HFFc6 (cell line): ENCODE measurements at places on chromosomes 1 and 21.

DNA sequence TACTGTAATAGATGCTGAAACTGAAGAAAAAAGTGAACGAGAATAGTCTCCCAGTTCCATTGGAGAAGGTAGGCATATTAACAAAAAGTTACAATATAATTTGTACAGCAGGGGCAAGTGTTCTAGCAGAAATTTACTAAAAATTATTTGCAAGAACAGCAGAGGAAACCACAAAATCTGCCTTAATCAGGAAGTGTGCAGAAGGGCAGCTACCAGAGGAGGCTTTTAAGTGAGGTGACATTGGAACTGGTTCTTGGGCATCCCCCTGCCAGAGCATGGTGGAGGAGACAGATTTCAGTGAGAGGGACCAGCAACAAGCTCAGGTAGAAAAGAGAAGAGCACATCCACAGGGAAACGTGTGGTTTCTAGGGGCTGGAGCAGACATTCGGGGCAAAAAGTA is 279.3 kb upstream of the CAMK1G start:
- DNase-seq, result no peak

- DNase-seq, result no peak
Observed at GRCh38 chr1:153310526-153310925, 2.2 kb downstream of the PGLYRP3 start.

- DNase-seq, result no peak
Observed at GRCh38 chr1:93723733-93724270, 42.2 kb upstream of the BCAR3 start.

- no peak for DNase-seq
Observed at GRCh38 chr1:63129184-63129583, 193.2 kb upstream of the FOXD3 start.

DNA sequence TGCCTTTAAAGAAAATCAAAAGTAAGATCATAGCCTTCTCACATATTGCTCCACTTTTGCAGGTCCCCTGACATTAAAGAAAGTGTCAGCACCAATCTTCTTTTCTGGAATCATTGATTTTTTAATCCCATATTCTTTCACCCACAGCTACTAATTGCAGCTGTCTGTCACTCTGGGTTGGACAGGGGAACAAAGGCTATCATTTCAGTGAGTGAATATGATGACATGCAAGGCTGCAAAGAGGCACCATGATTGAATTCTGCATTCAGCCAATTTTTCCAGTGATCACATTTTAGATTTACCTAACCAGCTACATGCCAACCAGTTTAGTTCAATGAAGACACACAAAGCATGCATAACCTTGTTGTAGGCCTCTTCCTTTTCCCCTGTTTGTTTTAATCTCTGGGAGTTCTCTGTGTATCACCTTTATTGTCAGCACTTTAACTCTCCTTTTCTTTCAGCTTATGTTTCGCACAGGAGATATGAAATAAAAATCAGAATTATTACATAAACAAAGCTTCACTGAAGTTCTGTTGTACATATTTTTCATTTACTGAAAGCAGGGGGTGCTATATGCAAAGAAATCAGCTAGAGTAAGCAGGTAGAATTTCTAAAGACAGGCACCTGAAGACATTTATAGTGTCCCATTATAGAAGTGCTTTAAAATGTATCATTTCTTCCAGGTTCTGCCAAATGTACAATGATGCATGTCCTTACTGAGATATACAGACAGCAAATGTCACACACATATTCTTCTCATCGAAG is 584.8 kb downstream of the PLA2G4A start:
- DNase-seq, result no peak

GRCh38 chr1:2850502-2850901 is 49.0 kb upstream of the TTC34 start:
- no peak for DNase-seq

- no peak for DNase-seq
Observed at GRCh38 chr1:5704561-5705514, 287.4 kb downstream of the NPHP4 start.

GRCh38 chr21:15121655-15122120 is 56.9 kb upstream of the NRIP1 start:
- peak; percentile 7 for DNase-seq

GRCh38 chr1:170097449-170097948 is 23.0 kb upstream of the KIFAP3 start:
- DNase-seq, result no peak

- no peak for DNase-seq
Observed at GRCh38 chr21:26751305-26751704, 93.9 kb downstream of the ADAMTS1 start.

DNA sequence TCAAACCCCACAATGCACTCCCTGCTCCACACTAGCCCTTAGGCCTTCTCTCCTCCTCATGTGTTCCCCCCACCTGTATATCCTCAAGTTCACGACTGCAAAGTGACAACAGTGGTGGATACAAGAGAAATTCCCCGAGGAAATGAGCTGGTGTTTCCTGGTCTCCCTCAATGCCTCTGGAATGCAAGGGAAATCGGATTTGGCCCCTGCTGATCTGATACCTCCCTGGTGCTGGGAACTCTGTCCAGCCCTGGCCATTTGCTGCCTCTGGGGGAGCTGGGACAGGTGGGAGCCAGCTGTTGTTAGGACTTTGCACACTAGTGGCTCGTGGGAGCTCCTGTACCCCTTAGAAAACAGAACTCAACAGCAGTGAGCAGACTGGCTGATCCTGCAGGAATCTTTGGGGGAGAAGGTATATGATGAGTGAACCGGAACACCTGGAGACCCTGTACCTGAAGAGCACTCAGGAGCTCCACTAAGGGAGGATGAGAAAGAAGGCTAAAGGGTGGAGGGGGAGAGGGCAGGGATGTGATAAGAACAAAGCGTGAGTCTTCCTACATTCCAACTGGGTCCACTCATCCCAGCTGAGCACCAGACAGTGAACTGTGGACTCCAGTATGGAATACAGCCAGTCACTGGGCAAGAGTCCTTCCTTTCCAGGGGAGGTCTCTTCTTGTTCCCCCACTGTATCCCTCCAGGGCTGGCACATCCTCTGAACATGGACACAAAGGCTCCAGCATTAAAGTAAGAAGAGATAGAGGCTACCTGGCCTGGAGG is 69.3 kb downstream of the PLXNA2 start:
- peak; percentile 70 for DNase-seq

DNA sequence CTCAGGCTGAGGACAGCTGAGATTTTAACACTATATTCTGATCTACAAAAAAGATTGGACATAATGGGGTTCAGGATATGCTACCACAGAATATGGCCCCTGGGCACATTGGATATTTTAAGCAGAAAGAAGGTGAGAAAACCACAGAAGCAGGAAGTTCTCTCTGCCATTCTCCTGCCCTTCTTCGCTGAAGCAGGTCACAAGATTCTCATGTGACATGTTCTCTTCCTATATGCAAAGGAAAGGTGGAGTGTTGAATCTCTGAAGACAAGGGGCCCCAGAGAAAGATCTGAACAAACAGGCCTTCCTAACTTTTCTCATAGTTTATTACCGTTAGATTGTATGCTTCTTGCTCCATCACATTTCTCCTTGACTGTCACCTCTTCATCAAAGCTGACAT is 285.7 kb downstream of the S1PR1 start:
- DNase-seq, result no peak

DNA sequence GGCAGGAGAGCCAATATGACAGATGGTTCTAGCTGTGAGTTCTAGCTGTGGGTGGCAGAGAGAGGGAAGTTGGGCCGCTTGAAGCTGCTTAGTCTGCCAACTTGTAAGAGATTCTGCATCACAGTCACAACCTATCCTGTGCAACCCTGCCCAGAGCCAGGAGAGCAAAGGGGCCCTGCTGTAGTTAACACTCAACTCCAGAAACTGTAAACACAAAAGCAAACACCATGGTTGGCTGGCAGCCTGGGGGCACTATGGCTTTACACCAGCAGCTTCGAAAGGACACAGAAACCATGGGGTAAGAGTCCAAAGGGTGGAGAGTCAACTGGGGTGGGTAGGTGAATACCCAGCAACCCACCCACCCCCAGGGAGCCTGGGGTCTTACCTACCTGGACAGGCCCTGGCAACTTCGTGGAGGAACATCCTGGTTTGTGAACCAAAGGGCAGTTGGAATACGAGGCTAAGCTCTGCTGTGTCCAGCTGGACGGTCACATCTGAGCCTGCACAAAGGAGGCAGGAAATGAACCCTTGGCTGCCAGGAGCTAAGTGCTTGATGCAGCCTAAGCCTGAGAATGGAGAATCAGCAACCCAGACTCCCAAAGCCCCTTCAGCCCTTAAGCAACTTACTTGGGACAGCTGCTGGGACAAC is 6.4 kb downstream of the INPP5B start:
- no peak for DNase-seq

GRCh38 chr1:165383599-165384405 is 27.3 kb upstream of the LMX1A start:
- no peak for DNase-seq

DNA sequence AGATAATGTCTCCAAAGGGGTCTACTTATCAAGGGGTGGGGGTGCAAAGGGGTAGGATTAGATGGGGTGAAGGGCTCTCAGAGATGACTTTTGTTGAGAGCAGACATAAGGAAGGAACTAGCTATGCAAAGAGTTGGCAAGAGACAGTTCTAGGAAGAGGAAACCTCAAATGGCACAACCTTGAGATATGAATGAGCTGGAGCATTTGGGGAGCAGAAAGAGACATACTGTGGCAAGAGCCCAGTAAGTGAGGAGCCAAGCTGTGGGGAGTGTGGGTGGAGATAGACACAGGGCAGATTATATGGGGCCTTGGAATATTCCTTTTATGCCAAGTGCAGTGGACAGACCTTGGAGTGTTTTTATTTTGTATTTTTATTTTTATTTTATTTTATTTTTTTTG is 84.8 kb upstream of the BTG3 start:
- DNase-seq, result no peak

DNA sequence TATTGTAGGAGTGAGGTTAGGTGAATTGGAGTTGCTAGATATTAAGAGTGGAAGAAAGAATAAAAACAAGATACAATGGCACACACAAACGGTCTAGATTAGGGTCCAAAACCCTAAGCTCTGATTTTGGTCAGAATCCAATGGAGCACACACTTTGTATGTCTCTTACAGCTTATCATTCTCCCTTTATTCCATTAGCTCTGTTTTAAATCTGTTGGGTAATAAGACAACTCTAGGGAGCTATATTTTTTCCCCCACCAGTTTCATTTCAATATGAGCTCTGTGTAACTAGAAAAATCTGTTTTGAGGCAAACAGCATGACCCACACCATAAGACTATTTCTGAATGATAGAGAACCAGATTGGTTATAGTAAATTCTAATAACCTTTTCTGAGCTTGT is 465.6 kb downstream of the ADGRL2 start:
- DNase-seq, result no peak

GRCh38 chr1:218488986-218489385 is 143.8 kb downstream of the TGFB2 start:
- no peak for DNase-seq

DNA sequence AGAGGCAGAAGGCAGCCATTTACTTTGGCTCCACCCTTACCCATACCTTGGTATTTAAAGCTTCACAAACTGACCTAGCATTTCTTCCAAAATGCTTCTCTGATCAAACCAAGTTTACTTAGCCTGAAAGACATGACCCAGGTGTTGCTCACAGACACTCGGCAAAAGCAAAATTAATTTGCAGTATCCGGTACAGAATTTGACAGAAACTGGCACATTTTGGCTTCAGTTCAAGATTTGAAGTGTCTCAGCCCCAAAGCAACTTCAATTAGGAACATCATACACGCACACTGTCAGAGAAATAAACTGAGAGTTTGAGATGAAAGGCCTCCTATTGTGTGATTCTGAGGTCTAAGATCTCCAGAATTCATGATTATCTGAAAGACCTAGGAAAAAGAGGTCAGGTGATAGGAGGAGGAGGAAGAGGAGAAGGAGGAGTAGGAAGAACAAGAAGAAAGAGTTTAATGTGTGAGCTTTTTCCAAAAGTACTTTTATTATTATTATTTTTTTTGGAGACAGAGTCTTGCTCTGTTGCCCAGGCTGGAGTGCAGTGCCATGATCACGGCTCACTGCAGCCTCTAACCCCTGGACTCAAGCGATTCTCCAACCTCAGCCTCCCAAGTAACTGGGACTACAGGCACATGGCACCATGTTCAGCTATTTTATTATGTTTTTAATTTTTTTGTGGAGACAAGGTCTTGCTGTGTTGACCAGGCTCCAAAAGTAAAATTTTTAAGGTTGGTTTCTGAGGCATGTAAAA is 143.6 kb downstream of the SLC45A1 start:
- no peak for DNase-seq

- DNase-seq, result peak; percentile 56
Observed at GRCh38 chr1:16237343-16237830, 404 bp upstream of the CPLANE2 start.

GRCh38 chr1:39564340-39564739 is 12.2 kb downstream of the PABPC4 start:
- DNase-seq, result no peak

- peak; percentile 62 for DNase-seq
Observed at GRCh38 chr1:151574575-151575529, 34.7 kb downstream of the TUFT1 start.

- no peak for DNase-seq
Observed at GRCh38 chr1:182731852-182732575, 47.6 kb upstream of the RGS8 start.

DNA sequence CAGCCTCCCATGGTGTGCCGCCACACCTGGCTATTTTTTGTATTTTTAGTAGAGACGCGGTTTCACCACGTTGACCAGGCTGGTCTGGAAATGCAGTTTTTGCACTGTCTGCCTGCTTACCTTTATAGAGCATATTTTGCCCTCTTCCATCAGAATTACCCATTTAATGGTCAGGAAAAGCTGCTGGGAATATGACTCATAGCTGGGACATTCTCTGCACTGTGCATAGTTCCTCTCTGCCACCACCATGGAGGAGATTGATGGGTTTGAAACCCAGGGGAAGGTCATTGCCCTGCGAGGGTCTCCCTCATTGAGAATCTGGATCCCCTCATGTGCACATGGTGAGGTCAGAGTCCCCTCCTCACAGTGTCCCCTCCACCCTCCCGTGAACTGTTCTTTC is 32.1 kb downstream of the MX1 start:
- no peak for DNase-seq

- peak; percentile 12 for DNase-seq
Observed at GRCh38 chr1:15430787-15431570, 7.3 kb upstream of the CTRC start.
